ENCODE measurements at places on chromosomes 1 and 21.

GRCh38 chr1:55580845-55581332 is 365.7 kb upstream of the USP24 start:
- no peak for DNase-seq

DNA sequence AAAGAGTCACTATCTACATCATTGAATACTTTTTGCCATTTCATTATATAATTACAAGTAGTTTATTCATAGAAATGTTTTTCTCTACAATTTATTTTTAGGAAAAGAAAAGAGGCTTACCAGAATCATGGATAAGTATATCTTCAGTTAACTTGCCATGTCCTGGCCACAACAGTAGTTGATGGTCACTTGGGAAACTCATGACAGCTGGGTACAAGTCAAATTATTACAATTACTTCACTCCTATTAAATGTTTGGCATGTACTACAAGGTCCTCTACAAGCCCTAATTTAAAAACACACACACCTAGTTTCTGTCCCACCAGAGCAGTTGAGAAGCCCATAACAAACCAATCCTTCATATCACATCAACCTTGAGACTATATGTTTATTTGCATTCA is 29.4 kb downstream of the PALMD start:
- no peak for DNase-seq

- DNase-seq: no peak
These were observed 55.3 kb upstream of the DSCAM start for GRCh38 chr21:40902299-40902698.

GRCh38 chr1:110011527-110012041 is 22.8 kb upstream of the STRIP1 start:
- peak; percentile 39 for DNase-seq

- DNase-seq: peak; percentile 58
These were observed 690.7 kb downstream of the NCAM2 start for GRCh38 chr21:21688889-21689288.

- no peak for DNase-seq
These were observed 586.5 kb downstream of the PTBP2 start for GRCh38 chr1:97308131-97308530.

GRCh38 chr1:182304627-182305026 is 87.0 kb downstream of the GLUL start:
- DNase-seq: no peak

DNA sequence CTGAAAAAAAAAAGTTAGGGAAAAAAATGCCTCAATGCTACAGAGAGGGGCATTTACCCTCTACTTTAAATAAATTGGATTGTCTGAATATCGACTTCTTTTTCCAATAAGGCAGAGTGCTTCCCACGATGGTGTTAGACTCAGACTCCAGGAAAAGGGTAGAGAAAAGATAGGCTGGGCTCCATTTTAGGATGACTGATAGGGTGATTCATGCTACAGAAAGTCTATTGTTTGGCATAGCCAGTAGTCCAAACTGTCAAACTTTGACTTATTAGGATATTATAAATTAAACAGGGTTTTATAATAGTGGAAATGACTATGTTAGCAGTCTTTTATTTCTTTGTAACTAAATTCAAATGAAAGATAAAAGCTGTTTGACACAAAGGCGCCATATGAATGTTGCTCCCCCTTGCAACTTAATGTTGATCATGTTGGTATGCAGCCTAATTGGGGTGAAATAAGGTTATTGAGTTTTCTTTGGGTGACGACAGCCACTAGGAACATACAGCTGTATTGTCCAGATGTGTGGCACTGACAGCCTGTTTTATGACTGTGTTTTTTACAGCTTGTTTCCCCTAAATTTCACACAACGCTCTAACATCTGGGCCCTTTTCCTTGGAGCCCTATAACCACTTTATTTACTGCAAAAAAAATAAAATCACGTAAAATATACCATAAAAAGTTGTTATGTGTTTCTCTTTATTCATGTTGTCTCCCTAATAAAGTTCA is 69.3 kb downstream of the SPAG17 start:
- no peak for DNase-seq

- no peak for DNase-seq
These were observed 7.6 kb upstream of the CLCA2 start for GRCh38 chr1:86416343-86416742.

GRCh38 chr1:48093147-48093546 is 96.0 kb upstream of the TRABD2B start:
- DNase-seq: peak; percentile 5

DNA sequence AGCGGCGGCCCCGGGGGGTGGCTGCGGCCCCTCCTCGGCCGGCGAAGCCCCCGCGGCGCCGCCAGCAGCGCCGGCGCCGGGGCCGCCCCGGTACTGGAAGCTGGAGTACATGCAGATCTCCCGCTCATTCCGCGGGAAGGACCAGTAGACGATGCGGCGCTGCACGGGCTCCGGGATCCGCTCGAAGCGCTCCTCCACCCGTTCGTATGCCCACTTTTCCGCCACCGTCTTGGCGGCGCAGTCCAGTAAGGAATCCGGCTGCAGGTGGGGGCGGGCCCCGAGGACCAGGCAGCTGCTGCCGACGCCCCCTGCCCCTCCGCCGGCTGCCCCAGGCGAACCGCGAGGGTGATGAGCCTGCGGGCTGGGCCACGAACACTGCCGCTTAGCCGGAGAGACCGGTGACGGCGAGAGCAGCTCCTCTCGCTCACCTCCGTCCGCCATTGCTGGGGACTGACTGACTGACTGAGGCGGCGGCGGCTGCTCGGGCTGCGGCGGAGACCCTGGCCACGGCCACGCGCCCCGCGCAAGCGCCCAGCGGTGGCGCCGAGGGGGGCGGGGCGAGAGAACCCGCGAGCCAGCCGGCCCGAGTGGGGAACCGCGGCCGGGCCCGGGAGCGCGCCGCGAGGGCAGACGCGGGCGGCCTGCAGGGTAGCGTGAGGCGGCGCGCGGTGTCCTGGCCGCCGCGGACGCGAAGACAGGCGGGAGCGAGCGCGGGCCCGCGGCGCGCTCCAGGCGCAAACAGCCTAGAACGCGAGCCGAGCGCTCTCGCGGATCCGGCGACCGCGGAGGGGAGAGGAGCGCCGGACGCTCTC is at the start of gene ZSWIM5:
Gene ZSWIM5, minus strand, starts transcription at position 696 of the 812 bp plus-strand sequence. Its CDS starts 255 bp downstream, at position 441.
- DNase-seq: peak; percentile 61

- no peak for DNase-seq
These were observed 2.9 kb downstream of the MACO1 start for GRCh38 chr1:25433389-25434186.

DNA sequence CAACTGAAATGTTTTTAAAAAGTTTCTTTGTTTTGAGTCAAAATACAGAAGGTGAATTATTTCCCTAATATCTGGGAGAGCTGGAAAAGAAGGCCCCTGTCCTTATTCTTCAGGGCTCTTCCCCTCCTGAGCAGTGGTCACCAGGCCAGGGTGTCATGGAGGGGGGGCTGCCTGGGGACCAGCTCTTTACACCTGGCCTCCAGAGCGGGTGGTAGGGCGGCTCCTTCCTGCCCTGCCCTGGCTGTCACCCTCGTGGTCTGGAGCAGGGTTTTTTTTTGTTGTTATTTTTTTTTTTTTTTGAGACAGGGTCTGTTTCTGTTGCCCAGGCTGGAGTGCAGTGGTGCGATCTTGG is 6.6 kb downstream of the SKI start:
- DNase-seq: no peak

DNA sequence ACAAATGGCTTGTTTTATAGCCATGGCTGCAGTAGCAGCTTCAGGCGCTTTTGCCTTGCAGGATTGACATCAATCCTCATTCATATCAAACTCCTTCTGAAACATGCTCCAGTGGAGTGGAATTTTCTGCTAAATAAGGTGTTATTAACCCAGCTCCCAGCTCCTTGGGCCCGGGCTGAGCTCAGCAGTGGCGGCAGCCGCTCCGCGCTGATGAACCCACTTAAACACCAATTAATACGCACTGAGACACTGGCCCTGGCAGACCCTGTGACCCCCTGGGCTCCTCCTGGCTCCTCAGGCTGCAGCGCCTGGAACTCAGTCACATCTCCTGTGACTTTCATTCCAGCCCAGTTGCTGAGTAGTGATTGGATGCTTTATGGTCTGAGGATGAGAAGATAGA is 137.4 kb upstream of the GRIK3 start:
- no peak for DNase-seq

DNA sequence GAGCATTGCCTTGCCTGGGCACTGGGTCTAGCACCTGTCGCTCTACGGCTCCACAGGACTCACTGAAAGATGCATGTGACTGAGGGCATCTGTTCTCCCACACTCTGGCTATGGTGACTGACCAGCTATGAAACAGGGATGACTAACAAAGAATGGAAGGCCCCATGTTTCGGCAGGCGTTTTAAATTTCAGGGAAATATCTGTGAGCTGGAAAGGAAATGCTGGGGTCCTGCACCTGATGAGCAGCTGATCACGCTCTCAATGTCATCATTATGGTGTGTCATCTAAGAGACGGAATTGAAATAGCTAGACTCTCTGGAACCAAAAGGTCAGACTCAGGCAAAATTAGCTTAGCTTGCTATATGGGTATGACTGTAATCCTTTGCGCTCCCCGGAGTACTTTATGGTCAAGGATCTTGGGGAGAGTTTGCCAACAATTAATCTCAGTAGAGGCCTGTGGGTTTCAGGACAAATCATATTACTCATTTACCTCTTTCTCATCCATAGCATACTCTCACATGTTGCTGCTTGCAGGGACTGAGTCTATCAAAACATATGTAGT is 24.5 kb upstream of the PALMD start:
- no peak for DNase-seq

GRCh38 chr1:171611306-171611705 is 10.7 kb upstream of the MYOCOS start:
- DNase-seq: no peak

DNA sequence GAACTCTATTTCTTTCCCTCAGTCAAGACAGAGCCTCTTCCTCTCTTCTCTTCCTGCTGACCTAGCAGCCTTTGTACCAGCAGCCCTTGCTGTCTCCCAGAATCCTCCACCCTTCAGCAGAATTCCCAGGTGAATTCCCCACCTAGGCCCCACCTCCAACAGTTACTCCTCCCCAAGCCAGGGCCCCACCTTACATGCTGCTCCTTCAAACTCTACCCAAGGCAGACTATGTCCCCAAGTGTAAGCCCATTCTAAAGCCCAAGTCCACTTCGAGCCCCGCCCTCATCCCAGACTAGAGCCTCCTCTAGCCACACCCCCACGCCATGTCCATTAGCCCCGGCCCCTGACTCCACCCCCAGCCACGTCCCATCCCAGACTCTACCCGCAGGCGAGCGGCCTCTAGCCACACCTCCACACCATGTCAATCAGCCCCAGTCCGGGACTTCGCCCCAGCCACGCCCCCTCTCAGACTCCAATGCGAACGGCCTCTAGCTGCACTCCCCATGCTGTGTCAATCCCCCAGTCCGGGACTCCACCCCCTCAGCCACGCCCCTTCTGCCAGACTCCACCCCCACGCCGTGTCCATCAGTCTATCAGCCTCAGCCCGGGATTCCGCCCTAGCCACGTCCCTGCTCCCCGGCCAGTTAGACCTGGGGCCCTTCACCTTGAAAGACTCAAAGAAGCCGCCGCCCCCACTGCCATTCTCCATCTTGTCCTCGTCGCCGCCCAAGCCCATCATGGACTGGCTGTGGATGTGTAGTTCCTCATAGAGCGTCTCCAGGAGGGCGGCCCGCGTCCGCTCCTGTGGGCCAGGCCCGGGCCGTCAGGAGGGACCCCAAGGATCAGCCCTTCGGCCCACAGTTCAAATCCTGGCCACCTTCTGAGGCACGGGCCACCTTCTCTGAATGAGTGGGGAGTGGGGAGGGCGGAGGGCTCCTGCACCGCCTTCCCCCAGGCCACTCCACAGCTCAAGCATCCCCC is 61.3 kb downstream of the RAP1GAP start:
- DNase-seq: peak; percentile 100

DNA sequence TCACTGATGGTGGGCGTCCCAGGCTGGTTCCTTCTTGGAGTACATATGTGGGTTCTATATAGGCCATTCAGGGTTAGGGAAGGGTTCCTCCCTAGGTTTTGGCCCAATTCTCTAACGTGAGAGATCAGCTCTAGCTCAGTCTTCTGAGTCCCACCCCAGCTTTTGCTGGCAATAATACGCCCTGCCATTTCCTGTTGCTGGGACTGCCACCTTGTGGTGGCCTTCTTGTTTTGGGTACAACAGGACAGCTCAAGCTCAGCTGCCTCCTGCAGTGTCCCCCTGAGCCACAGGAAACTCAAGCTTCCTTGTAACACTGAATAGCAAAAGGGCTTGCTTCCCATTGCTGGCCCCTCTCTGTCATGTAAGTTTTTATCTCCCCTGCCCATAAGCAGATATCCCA is 77.8 kb downstream of the BACH1 start:
- peak; percentile 84 for DNase-seq

- no peak for DNase-seq
These were observed 31.7 kb upstream of the AGO1 start for GRCh38 chr1:35851132-35851869.

DNA sequence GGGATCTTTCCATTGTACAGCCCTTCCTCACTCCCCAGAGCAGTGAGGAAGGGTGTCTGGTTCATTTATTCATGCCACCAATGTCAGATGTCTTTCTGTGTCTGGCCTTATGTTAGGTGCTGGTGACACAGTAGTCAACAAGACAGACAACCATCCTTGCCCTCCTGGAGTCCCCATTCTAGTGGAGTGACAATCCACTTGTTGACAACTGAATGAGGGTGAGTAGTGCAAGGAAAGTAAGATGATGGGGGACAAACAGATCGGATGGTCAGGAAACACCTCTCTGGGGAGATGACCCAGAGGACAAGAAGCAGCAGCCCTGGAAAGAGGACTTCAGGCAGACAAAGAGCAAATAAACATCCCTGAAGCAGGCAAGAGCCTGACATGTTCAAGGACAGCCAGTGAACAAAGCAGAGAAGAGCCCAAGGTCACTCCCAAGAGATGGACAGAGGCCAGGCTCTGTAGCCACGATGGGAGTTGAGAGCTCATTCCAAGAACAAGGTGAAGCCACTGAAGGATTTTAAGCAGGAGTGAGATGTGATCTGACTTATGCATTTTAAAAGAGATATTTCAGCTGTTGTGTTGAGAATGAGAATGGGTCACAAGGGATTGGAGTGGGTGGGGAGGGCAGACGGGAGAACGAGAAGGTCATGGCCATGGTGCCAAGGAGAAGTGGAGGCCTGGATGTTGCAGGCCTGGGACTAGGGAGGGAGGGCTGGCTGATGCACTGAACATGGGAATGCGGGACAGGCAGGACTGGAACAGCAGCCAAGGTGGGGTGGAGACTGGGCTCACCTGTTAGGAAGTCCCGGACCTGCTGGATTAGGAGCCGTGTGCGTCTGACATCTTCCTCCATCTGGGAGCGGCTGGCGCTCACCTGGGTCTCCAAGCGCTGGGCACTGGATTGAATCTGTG is 30.2 kb downstream of the LAMB3 start:
- no peak for DNase-seq

DNA sequence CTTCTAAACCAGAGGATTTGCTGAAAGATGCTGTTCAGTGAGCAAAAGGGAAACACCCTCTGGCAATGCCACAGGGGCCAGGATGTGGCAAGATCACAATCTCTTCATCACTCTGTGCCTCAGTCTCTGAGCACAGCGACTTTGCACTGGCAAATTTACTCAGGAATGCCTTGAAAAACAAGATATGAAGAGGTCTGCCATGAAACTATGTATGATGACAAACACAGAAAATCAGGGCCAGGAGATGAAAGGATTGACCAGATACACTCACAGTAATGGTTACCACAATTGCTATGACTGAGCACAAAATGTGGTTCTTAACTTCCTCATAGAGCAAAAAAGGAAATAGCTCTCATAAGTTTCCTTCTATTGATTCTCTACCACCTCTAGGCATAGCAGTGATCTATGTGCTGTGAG is 5.8 kb downstream of the TTC13 start:
- DNase-seq: no peak
